ENCODE measurements at places on chromosomes 12 and 14. TPM values are rescaled to one million over a fixed set of nuclear protein-coding genes. Genes with fewer than 3 reads are reported as not detected.

- no peaks in the 10 kb centered on the region for H3K36me3 ChIP-seq
- H3K4me3 ChIP-seq = peak overlapping the region; percentile 71
- peaks cover 10% of the 10 kb centered on the region for H3K4me1 ChIP-seq
Measured at GRCh38 chr14:104139460-104140212, 1.2 kb downstream of the KIF26A start.

DNA sequence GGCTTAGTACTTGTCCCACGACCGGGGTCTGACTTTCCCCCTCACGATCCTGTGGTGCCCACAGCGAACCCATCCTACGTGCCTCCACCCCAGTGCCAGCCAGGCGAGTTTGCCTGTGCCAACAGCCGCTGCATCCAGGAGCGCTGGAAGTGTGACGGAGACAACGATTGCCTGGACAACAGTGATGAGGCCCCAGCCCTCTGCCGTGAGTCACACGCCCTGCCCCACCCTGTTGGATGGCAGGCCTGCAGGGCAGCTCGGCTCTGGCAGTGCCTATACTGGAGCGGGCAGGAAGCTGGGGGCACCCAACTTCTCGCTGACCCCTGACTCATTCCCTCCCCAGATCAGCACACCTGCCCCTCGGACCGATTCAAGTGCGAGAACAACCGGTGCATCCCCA is 18.3 kb upstream of the LRP1-AS start:
- H3K4me1 ChIP-seq = peaks cover 14% of the 10 kb centered on the region
- no peak overlapping the region for H3K27ac ChIP-seq
- peak overlapping the region; percentile 15 for H3K4me3 ChIP-seq

GRCh38 chr12:109902891-109903418 is 2.9 kb downstream of the TCHP start:
- peaks cover 6% of the 10 kb centered on the region for H3K4me1 ChIP-seq
- no peak overlapping the region for H3K4me3 ChIP-seq
- no peak overlapping the region for H3K27ac ChIP-seq
- no peaks in the 10 kb centered on the region for H3K27me3 ChIP-seq
- no peak for DNase-seq

The PLBD1 gene
- total RNA-seq = 0.30 TPM

GRCh38 chr12:117025481-117026151 is 73.6 kb downstream of the TESC start:
- no peaks in the 10 kb centered on the region for H3K4me1 ChIP-seq
- no peaks in the 10 kb centered on the region for H3K27me3 ChIP-seq

Measured in HCT116 (cell line).